Breast epithelium (tissue), 4 donors: ENCODE measurements at places on chromosomes 4 and X. TPM values are rescaled to one million over a fixed set of nuclear protein-coding genes. Genes with fewer than 3 reads are reported as not detected.

DNA sequence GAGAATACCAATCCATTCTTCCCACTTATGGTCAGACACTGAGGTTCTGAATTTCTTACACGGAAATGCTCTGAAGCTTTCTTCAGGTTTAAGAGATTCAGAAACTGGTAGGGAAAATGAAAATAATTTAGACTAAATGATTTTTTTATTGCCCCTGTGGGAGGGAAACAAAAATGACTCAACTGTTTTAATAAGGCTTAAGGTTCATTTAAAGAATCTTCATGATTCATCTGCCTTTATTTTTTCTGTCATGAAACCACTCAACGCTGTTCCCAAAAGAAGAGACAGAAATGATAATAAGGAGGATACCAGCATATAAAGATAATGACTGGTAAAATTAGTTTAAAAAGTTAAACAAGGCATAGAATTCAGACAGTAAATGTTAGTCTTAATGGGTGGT, 39.3 kb upstream of the FAM47B start:
- no peak overlapping the region for H3K27ac ChIP-seq
- no peaks in the 10 kb centered on the region for H3K4me1 ChIP-seq
- H3K4me3 ChIP-seq: no peak overlapping the region
- H3K27me3 ChIP-seq: no peaks in the 10 kb centered on the region
- DNase-seq: no peak

GRCh38 chrX:152601848-152602616, 35.7 kb upstream of the GABRQ start:
- H3K36me3 ChIP-seq: no peaks in the 10 kb centered on the region
- H3K27ac ChIP-seq: no peak overlapping the region

DNA sequence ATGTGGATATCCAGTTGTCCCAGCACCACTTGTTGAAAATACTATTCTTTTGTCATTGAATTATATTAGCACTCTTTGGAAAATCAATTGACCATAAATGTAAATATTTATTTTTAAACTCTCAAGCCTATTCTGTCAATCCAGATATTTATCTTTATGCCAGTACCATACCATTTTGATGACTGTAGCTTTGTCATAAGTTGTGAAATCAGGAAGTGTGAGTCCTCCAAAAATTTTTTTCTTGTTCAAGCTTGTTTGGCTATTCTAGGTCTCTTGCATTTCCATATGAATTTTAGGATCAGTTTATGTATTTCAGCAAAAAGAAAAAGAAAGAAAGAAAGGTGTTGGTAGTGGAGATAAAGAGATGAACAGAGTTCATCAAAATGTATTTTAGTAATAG, 8.2 kb upstream of the SMPX start:
- no peaks in the 10 kb centered on the region for H3K4me1 ChIP-seq
- H3K27me3 ChIP-seq: no peaks in the 10 kb centered on the region
- no peak overlapping the region for H3K27ac ChIP-seq
- no peak for DNase-seq
- H3K4me3 ChIP-seq: no peak overlapping the region

DNA sequence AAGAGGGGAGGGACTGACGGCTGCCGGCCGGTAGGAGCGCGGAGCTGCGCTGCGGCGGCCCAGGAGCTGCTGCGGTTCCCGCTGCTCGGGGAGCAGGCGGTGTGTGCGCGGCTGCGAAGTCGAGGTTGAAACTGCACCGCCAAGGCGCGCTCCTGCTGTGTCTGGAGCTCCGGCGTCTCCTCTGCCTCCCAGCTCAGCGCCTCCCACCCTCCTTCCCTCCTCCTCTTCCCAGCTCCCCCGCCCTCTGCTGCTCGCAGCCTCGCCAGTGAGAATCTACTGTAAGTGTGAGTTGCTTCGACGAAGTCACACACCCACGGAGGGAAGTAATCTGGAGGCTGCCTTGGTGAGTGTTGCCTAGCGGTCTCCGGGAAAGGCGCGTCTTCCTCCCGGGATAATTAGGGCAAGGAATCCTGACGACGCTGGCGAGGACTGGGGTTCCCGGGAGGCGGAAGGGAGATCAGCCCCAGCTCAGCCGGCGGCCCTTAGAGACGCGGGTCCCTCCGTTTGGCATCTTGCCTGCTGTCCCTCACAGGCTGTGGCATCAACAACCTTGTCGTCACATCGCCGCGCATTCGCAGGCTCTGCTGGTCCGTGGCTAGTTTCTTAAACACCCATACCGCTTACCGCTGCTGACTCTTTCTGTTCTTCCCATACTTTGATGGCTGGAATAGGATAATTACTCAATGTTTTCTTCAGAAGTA, at the start of gene EPHA5:
EPHA5 (minus strand) TSS at position 159 of the 701 bp plus-strand sequence. CDS start 747 bp downstream, outside the sequence.
- H3K4me3 ChIP-seq: peak within 1 kb of the TSS; percentile 63
- no peaks in the 10 kb centered on the region for H3K27me3 ChIP-seq
- peaks cover 6% of the 10 kb centered on the region for H3K4me1 ChIP-seq
- no peaks in the 10 kb centered on the region for H3K36me3 ChIP-seq

DNA sequence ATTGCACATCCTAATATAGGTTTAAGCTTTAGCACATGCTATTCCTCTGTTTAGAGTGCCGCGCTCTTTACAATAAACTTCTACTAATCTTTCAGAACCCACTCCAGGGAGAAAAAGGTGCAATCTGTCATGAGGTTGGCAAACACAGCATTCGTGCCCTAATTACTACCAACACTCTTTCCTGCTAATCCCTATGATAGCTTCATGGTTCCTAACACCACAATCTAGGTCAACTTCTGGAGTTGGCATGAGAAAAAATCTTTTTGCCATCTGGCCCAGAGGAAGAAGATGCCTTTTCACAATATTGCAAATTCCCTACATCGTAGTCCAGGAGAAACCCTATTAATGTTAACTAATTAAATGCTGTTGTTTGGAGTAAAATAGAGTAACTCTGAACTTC, 39.6 kb downstream of the TMA16 start:
- H3K27ac ChIP-seq: no peak overlapping the region
- H3K4me1 ChIP-seq: no peaks in the 10 kb centered on the region
- DNase-seq: no peak
- H3K36me3 ChIP-seq: no peaks in the 10 kb centered on the region

- H3K4me1 ChIP-seq: no peaks in the 10 kb centered on the region
- H3K36me3 ChIP-seq: no peaks in the 10 kb centered on the region
- no peaks in the 10 kb centered on the region for H3K27me3 ChIP-seq
- no peak for DNase-seq
- H3K27ac ChIP-seq: no peak overlapping the region
Observed at GRCh38 chr4:169861593-169861992, 103.8 kb upstream of the HPF1 start.

DNA sequence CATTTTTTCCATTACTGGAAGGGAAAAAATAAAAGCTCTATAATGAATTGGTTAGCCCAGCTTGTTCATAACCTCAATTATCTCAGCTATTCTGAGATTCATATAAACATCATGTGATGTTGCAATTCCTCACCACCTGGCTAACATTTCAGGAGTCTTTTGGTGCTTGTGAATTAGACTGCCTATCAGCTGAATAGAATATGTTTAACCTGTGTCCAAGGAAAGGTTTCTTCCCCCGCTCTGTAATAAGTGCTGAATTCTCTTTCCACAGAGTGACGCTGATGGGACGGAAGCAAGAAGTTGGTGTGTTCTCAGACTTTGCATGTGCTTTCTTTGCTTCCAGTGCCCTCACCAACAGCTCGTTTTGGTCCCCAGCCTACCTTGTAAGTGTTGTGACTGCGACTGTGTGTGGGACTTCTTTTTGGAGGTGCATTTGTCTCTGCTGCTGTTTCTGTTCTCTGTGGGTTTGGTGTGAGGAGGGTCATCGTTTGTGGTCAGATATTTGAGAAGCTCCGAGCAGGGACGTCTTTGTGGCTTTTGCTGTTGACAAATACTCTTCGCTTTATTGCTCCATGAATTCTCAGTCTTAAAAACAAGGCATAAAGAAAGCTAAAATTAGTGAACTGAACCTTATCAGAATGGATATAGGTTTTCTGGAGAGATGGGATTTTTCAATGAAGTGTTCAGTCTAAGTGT, 61.7 kb downstream of the PPARGC1A start:
- H3K36me3 ChIP-seq: no peaks in the 10 kb centered on the region
- H3K4me1 ChIP-seq: no peaks in the 10 kb centered on the region
- no peaks in the 10 kb centered on the region for H3K27me3 ChIP-seq
- H3K4me3 ChIP-seq: no peak overlapping the region
- DNase-seq: no peak

- H3K27me3 ChIP-seq: peaks cover 7% of the 10 kb centered on the region
- no peak overlapping the region for H3K4me3 ChIP-seq
- no peaks in the 10 kb centered on the region for H3K4me1 ChIP-seq
- H3K36me3 ChIP-seq: no peaks in the 10 kb centered on the region
- no peak overlapping the region for H3K27ac ChIP-seq
- DNase-seq: no peak
Observed at GRCh38 chrX:80412042-80412441, 8.2 kb upstream of the TENT5D start.

DNA sequence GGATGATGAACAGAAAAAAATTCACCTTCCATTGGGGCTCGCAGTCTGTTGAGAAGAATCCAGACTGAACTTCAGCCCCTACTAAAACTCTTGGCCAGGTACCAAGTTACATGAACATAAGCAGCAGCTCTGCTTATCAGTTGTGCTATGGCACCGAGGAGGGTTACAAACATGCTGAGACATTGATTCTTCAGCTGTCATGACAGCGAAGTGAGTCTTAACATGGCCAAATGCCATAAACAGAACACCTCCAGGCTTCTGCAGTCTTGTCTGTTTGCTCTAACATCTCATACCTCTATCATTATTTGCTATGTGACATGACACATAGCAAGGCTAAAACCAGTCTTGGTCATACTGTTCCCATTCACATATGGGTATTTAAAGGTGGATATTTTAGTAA, 521.5 kb downstream of the GRID2 start:
- no peak for DNase-seq
- no peaks in the 10 kb centered on the region for H3K36me3 ChIP-seq
- H3K27ac ChIP-seq: no peak overlapping the region
- no peaks in the 10 kb centered on the region for H3K4me1 ChIP-seq
- no peak overlapping the region for H3K4me3 ChIP-seq

DNA sequence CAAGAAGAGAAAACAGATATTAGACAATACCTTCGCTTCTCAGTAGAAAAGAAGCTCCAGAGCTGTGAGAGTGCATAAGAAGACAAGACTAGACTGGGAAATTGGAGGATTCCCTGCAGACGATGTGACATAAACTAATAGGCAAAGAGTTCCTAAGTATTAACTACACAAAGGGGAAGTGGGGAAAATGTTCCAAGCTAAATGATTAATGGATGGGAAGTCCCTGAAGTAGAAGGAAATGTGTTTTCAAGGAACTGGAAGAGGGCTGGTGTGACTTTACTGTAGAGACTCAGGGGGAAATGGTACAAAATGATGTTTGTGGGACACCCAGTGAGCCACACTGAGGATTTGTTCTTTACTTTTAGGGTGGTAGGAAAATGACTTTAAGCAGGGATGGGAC, 69.7 kb upstream of the DCLK2 start:
- H3K4me3 ChIP-seq: no peak overlapping the region
- H3K27me3 ChIP-seq: no peaks in the 10 kb centered on the region
- H3K4me1 ChIP-seq: no peaks in the 10 kb centered on the region
- DNase-seq: no peak

Gene TRIM60
- total RNA-seq: not detected

Gene SLC10A6
- 4.6 TPM for total RNA-seq

Gene CLNK
- not detected for total RNA-seq

Gene AMER1
- 4.3 TPM for total RNA-seq
